ENCODE measurements at places on chromosomes 4 and X. TPM values are rescaled to one million over a fixed set of nuclear protein-coding genes. Genes with fewer than 3 reads are reported as not detected.

The TMEM150C gene
- polyA plus RNA-seq: 0.96 TPM

The TMPRSS11A gene
- polyA plus RNA-seq: not detected

The UGT2B15 gene
- polyA plus RNA-seq: not detected

The RENBP gene
- 0.43 TPM for polyA plus RNA-seq

DNA sequence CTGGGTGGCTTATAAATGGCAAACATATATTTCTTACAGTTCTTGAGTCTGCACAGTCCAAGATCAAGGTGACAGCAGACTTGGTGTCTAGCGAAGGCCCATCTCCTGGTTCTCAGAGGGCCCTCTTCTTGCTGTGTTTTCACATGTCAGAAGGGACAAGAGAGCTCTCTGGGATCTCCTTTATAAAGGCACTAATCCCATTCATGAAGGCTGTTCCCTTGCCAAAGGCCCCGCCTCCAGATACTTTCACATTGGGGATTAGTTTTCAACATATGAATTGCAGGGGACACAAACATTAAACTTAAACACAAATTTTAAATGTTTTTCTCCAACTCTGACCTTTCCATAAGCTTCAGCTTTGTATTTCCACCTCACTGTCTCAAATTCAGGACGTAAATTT lies 1135.0 kb upstream of the TENM3 start:
- no peak for DNase-seq

- no peak for DNase-seq
Measured at GRCh38 chrX:103396186-103396585, 19.8 kb downstream of the BEX3 start.

- no peak for DNase-seq
Measured at GRCh38 chrX:16002185-16002584, 121.2 kb upstream of the GRPR start.

GRCh38 chrX:121823406-121823805 lies 776.0 kb downstream of the GLUD2 start:
- DNase-seq: no peak

- no peak for DNase-seq
Measured at GRCh38 chr4:144213371-144213770, 72.9 kb upstream of the GYPA start.

- DNase-seq: no peak
Measured at GRCh38 chr4:112213091-112213490, 18.5 kb upstream of the AP1AR start.

DNA sequence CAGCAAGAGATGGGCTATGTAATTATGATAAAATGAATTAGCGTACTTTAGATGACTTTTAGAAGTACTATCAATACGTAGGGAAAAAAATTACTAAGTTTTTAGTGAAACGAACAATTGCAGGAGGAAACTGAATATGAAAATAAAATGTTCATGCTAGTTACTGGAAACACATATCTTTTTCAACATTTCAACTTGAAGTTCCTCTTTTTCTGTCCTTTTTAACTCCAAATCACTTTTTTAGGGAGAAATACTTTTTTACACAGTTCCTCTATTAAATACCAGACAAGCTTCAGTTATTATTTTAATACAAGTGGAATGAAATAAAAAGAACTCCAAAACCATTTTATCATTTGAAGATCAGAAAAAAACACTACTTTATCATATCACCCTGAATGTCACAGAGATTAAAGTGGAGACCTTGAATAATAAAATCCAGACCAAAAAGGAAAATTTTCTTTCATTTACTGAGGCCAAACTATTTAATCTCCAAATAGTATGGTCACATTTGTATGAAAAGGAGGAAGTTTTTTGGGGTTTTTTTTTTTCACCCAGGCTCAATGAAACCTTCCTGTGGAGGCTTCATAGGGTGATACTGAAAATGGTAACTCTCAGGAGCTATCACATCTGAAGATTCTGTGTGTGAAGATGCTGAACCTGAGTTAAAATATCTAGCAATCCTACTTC lies 306.2 kb downstream of the INPP4B start:
- no peak for DNase-seq

DNA sequence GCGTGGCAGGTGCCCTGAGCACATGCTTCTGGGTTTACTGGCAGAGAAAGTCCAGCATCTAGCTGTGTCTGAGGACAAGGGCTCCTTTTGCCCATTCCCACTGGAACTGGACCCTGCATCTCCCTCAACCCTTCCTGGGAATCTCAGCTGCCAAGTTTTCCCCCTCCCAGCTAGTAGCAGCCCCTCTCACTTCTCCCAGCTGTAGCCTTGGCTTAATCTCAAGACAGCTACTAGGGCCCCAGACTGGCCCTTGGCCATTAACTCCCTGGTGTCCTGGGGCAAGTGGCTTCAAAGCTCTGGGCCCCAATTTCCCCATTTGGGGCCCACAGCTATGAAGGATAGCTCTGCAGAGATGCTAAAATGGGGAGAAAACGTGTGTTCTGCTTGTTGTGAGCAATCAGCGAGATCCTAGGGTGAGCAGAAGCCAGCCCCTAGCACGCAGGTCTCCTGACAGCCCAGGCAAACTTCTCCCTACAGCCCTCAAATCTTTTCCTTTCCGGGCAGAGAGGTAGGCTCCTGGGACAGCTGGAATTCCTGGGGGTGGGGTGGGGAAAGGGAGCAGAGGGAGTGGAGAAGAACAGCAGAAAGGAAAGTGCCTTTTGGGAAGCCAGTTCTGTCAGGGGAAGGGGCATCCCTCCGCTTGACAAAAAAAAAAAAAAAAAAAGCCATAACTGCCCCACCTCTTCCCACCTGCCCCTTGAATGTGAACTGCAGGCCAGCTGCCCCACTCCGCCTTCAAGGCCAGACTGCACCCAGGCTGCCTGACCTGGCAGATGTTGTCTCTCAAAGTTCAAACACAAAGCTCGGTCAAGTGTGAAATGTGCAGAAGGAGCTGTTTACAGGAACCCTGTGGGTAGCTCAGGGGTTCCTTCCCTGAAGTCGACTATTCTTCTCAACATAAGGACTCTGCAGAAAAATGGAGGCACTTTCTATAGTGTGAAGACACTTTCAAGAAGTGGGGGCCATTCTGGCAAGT lies 16.6 kb downstream of the FGD1 start:
- DNase-seq: no peak

DNA sequence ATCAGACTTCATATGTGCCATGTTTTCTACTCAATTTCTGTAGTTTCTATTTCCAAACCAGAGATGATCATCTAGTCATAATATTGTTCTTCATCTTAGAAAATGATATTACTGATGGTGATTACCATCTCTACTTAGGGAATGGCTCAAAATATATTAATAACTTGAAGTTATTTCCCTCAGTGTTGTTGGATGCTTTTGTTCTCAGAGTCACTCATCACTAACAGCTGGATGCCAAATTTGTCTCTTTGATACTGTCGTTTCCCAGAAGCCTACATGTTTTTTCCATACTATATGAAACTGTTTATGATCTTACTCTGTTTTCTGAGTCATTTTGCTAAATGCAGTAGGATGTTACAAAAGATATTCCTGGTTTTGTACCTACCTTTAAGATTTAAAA lies 8.9 kb downstream of the PGAM4 start:
- no peak for DNase-seq

- no peak for DNase-seq
Measured at GRCh38 chr4:173270312-173271027, 63.7 kb downstream of the HMGB2 start.

DNA sequence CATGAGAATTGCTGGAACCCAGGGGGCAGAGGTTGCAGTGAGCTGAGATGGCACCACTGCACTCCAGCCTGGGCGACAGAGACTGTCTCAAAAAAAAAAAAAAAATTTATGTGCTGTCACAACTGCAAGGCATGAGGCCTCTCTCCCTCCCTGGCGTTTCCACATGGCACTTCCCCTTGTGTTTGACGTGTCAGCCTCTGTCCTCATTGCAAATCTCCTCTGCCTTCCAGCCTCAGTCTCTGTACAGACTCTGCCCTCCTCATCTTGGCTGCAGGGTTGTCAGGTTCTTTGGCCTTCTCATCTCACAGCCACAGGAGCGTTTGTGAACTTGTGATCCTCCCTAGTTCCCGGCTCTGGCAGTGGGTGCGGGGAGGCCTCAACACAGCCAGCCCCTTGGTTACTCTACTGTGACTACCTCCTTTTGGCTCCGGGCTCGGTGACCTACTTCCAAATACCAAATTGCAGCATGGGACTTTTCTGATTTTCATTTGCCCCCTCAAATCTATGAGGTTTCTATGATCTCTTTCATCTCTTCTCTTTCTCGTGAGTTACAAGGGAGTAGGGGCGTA lies 250.0 kb downstream of the CBR4 start:
- no peak for DNase-seq

GRCh38 chr4:2787230-2788100 lies 5.4 kb upstream of the SH3BP2 start:
- DNase-seq: no peak
